ENCODE measurements at places on chromosomes 4 and X. TPM values are rescaled to one million over a fixed set of nuclear protein-coding genes. Genes with fewer than 3 reads are reported as not detected.

- DNase-seq = no peak
- H3K4me1 ChIP-seq = peaks cover 30% of the 10 kb centered on the region
- no peak overlapping the region for H3K4me3 ChIP-seq
- H3K27me3 ChIP-seq = peaks cover 92% of the 10 kb centered on the region
- no peaks in the 10 kb centered on the region for H3K36me3 ChIP-seq
- no peak overlapping the region for H3K27ac ChIP-seq
Observed at GRCh38 chr4:112520598-112521122, 4.7 kb upstream of the NEUROG2 start.

DNA sequence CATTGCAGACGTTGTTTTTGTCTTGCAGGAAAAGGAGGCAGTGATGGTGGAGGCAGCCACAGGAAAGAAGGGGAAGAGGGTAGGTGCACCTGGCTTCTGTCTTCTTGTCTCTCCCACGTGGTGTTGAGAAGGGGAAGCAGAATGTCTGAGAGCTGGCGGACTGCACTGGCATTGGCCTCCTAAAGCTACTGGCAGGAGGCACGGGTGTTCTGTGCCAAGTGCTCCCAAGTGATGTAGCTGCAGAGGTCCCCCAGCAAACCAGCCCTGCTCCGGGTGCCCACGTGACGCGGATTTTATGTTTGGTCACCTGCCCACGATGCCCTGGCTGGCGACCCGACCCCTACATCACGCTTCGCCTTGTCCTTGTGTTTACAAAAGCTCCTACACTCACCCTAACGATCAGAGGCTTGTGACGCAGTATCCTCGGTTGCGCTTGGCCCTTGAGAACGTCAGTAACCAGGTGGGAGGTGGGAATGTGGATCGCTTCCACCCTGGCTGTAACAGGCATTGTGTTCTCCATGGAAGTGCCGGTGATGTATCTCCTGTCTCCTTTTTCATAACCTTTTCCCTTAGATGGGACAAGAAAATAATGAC is 28.5 kb upstream of the XG start:
- no peak overlapping the region for H3K27ac ChIP-seq
- H3K4me1 ChIP-seq = no peaks in the 10 kb centered on the region
- DNase-seq = no peak
- H3K36me3 ChIP-seq = peaks cover 100% of the 10 kb centered on the region
- no peaks in the 10 kb centered on the region for H3K27me3 ChIP-seq

DNA sequence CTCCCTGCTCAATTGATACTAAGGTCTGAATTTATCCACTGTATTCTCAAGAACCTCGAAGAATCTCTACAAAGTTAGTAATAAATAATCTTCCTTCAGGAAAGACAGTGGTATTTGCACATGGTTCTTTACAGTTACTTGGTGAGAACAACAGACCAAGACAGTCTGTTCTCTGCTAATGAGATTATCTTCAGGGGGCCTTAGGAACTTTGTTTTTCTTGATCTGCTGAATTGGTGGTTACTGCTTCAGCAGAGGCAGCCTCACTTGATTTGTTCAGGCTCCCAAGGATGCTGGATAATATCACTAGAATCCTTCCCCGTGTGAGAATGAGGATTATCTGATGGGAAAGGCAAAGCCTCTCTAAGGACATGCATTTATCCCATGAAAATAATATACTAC is 64.8 kb downstream of the CBR4 start:
- no peak overlapping the region for H3K27ac ChIP-seq
- no peak for DNase-seq
- H3K4me3 ChIP-seq = no peak overlapping the region

- H3K27me3 ChIP-seq = no peaks in the 10 kb centered on the region
- no peak for DNase-seq
- no peak overlapping the region for H3K4me3 ChIP-seq
- no peaks in the 10 kb centered on the region for H3K4me1 ChIP-seq
- H3K36me3 ChIP-seq = no peaks in the 10 kb centered on the region
- no peak overlapping the region for H3K27ac ChIP-seq
Observed at GRCh38 chrX:150282953-150283352, 80.2 kb upstream of the MAMLD1 start.

DOK7 gene
- total RNA-seq = 3.6 TPM

NKX6-1 gene
- not detected for total RNA-seq

NAT8L gene
- total RNA-seq = 0.46 TPM

ETDA gene
- not detected for total RNA-seq

GAGE12E gene
- total RNA-seq = not detected
